ENCODE measurements at places on chromosomes 1 and 21.

GRCh38 chr1:31811605-31812004 is 4.2 kb downstream of the SPOCD1 start:
- DNase-seq, result peak; percentile 76

- no peak for DNase-seq
Measured at GRCh38 chr1:1033731-1034438, 14.0 kb downstream of the AGRN start.

GRCh38 chr1:185929776-185930175 is 195.6 kb downstream of the HMCN1 start:
- peak; percentile 65 for DNase-seq

DNA sequence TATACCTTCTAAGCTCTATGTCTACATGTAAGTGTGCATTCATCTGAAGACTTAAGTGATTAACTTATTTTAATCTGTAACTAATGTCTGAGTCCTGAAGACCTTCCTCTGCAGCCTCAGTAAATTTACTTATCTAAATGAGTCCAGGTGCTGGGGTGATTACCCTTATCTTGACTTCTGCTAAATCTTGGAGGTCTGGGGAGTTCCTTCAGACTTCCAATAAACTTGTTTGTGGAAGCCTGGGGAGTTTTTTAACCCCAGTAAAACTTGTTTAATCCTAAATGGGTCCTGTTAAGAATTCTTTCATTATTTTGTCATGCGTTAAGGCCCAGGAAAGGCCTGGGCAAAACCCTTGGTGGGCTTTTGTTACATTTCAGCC is 37.0 kb downstream of the RSPH1 start:
- DNase-seq, result no peak

GRCh38 chr1:206568256-206568655 is 44.0 kb downstream of the EIF2D start:
- no peak for DNase-seq
